ENCODE measurements at places on chromosomes 5 and 9. TPM values are rescaled to one million over a fixed set of nuclear protein-coding genes. Genes with fewer than 3 reads are reported as not detected.

Gene ADCY2
- polyA plus RNA-seq, result not detected

Gene TMEFF1
- polyA plus RNA-seq, result 0.37 TPM

Gene SMIM3
- polyA plus RNA-seq, result 4.1 TPM

Gene PLAC8L1
- polyA plus RNA-seq, result 0.84 TPM

Gene EIF4E1B
- not detected for polyA plus RNA-seq

Gene FBP2
- polyA plus RNA-seq, result not detected

Gene RAPGEF1
- 20.6 TPM for polyA plus RNA-seq

Gene GPR21
- polyA plus RNA-seq, result not detected

Gene EIF4EBP3
- 0.96 TPM for polyA plus RNA-seq

Gene PLPP7
- not detected for polyA plus RNA-seq

Gene SPATA6L
- polyA plus RNA-seq, result 1.6 TPM

Gene SHISAL2B
- not detected for polyA plus RNA-seq

Gene HAVCR2
- 0.05 TPM for polyA plus RNA-seq

Gene TRIM36
- polyA plus RNA-seq, result 0.63 TPM

Gene SAXO1
- polyA plus RNA-seq, result not detected

Gene OR2V2
- polyA plus RNA-seq, result not detected

Gene NME5
- polyA plus RNA-seq, result not detected

GRCh38 chr9:108787690-108788048, 68.1 kb downstream of the ACTL7B start:
- no peak for DNase-seq

- no peak for DNase-seq
These were observed 149.3 kb downstream of the NTRK2 start for GRCh38 chr9:84818791-84819190.

- DNase-seq, result no peak
These were observed 53.0 kb downstream of the SUB1 start for GRCh38 chr5:32638309-32638708.

DNA sequence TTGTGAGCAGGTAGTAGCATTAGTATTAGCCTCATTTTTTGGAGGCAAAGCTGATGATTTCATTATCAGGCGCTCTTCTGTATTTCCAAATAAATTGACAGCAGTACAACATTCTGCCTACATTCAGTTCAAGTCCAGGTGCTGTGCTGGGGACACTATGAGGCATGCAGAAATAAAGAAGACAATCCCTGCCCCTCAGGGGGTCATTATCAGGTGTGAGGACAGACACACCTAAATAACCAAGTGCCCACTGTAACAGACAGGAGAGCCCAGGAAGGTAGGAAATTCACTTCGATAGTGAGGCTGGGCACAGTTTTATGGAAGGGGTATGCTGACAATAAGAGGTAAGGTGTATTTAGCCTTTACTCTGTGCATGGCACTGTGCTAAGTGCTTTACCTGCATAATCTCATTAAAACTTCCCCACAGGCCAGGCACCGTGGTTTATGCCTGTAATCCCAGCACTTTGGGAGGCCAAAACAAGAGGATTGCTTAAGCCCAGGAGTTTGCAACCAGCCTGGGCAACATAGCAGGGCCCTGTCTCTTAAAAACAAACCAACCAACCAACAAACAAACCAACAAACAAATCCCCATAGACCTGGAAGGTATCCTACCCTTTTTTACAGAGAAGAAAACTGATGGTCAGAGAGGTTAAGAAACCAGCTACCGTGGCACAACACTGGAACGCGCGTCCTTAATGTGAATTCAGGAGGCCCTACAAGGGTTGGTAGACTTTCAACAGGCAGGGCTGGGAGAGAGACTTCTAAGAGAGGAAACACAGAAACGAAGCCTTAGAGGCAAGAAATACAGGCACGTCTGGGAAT, 17.5 kb upstream of the GPX3 start:
- DNase-seq, result no peak

- no peak for DNase-seq
These were observed 220.4 kb downstream of the MAPKAP1 start for GRCh38 chr9:125486576-125486975.

GRCh38 chr9:33165263-33166151, 1.6 kb downstream of the B4GALT1 start:
- peak; percentile 82 for DNase-seq

GRCh38 chr9:127833555-127833954, 20.9 kb downstream of the ENG start:
- no peak for DNase-seq

GRCh38 chr9:122075135-122076030, 17.7 kb downstream of the TTLL11 start:
- DNase-seq, result no peak

GRCh38 chr5:17185773-17186172, 31.7 kb upstream of the BASP1 start:
- no peak for DNase-seq

- DNase-seq, result no peak
These were observed 792.4 kb downstream of the PTPRD start for GRCh38 chr9:9820436-9820835.

DNA sequence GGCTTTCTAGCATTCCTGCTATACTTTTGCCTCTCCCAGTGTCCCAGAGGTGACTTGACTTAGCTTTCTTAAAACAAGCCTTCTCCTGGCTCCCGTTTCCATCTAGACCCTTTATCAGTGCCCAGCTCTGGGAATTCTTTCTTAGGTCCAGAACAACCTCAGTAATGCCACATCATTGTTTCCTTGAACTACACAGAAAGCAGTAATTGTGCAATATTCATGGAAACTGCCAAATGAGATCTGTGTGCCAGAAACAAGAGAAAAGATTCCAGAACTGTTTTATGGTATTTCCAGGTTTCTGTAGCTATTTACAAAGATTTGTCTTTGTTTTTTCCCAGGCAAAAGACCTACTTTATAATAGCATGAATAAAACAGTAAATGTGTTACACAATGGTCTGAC, 391.3 kb downstream of the SLCO4C1 start:
- DNase-seq, result no peak

- DNase-seq, result no peak
These were observed 1175.5 kb downstream of the MAT2B start for GRCh38 chr5:164680812-164681520.

- DNase-seq, result no peak
These were observed 925.3 kb downstream of the TLE4 start for GRCh38 chr9:80496901-80497556.

DNA sequence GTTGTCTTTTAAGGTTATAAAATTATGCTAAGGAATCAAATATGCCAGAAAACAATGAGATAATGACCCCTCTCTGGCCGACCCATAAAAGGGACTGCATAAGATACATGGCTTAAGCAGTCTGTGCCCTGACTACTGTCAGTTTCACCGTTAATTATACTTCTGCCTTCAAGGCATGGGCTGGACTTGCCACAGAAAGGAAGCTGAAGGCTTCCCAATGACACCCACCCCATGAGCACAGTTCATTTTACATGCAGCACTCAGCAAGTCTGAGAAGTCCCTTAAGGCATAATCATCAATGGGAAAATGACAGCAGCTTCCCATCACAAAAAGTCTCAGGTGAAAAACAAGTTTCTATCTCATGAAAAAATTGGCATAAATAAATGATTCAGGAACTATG, 175.6 kb downstream of the GLIS3 start:
- DNase-seq, result no peak

- DNase-seq, result no peak
These were observed 52.4 kb downstream of the FANCC start for GRCh38 chr9:95264954-95265615.

DNA sequence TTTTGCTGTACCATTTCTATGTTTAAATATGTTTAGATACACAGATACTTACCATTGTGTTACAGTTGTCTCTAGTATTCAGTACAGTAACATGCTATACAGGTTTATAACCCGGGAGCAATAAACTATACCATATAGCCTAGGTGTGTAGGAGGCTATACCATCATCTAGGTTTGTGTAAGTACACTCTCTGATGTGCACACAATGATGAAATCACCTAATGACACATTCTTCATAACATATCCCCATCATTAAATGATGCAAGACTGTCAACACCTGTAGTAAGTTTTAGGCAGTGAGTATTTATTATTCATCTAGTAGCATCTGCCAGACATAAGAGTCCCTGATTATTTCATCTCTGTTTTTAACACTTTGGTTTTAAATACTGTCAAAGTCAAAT, 7.3 kb upstream of the DHFR start:
- no peak for DNase-seq

DNA sequence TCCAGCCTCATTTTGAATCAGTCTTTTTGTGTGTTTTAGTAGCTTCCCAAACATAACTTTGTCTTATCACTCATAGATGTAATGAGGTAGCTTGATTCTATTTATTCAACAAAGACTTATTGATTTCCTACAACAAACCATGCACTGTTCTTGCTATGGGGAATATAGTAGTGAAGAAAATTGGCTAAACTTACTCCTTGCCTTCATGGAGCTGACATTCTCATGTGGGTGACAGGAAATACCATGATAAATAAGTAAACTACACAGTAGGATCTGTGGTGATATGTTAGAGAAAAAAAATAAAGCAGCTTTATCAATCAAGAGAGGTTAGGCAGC, 255.7 kb upstream of the TNC start:
- no peak for DNase-seq

- peak; percentile 45 for DNase-seq
These were observed 115.2 kb downstream of the LHFPL2 start for GRCh38 chr5:78533356-78533755.

- DNase-seq, result no peak
These were observed 2.3 kb upstream of the ACSL6 start for GRCh38 chr5:132013711-132014110.

GRCh38 chr9:105887679-105888078, 193.3 kb downstream of the TMEM38B start:
- DNase-seq, result no peak

DNA sequence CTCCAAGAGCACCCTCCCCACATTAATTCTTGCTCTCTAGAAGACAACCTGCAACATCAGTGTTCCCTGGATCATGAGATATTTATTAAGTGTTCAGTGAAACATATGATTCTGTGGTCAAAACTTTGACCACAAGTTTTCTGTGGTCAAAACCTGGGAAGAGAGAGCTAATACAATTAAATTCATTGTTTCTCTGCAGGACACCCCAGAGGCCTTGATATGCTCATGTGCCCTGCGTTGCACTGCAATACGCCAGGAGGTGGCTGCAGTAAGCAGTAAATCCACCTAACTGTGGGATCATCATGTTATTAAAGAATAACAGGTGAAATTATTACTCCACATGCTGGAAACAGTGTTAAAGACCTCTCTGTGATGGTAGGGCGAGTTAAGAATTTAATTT, 109.3 kb upstream of the SPDL1 start:
- no peak for DNase-seq

GRCh38 chr5:74762599-74762998, 4.3 kb downstream of the GFM2 start:
- peak; percentile 58 for DNase-seq

DNA sequence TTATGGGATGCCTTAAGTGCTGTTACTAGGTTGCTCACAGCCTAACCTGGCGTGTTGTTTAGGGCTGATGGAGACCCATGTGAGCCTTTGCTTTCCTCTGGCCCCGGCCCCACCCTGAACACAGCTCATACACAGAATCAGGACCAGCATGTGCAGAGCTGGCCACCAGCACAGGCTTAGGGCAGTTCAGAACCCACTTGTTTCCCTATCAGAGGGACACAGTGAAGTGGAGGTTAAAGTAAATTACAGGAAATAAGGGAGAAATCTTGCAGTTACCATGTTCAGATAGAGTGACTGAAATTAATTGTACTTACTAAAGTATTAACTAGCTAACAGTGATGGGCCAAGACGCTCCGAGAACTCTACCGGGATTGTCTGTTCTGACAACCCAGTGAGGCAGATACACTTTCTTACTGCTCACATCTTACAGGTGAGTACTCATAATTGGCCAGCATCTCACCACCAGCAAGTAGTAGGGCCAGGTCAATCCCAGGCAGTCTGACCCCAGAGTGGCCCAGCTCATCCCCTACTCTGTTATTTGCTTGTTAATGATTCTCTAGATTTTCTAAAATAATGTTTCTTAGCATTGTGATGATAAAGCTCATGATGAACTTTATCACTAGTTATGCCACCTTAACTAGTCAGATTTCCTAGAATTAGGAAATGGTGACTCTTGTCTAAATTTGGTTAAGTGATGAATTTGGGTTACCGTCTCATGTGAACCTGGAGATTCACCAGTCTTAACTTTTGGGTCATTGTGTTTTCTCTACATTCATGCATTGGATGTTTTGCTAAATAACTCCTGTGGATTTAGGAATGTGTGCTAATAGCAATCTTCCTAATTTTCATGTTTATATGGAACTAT, 15.4 kb downstream of the CCT5 start:
- DNase-seq, result no peak

- peak; percentile 51 for DNase-seq
These were observed 65.2 kb downstream of the TMC1 start for GRCh38 chr9:72586388-72587130.

DNA sequence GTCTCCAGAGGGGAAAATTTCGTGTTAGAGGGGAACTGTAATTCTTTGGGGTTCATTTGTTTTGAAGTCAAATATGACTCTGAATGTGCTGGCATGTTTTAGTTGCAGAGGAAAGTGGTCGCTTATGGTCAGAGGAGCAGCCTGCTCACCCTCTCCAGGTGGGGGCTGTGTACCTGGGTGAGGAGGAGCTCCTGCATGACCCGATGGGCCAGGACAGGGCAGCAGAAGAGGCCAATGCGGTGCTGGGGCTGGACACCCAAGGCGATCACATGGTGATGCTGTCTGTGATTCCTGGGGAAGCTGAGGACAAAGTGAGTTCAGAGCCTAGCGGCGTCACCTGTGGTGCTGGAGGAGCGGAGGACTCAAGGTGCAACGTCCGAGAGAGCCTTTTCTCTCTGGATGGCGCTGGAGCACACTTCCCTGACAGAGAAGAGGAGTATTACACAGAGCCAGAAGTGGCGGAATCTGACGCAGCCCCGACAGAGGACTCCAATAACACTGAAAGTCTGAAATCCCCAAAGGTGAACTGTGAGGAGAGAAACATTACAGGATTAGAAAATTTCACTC, 13.5 kb downstream of the TXNDC15 start:
- no peak for DNase-seq

- DNase-seq, result no peak
These were observed 20.3 kb upstream of the OSMR start for GRCh38 chr5:38825494-38825893.

DNA sequence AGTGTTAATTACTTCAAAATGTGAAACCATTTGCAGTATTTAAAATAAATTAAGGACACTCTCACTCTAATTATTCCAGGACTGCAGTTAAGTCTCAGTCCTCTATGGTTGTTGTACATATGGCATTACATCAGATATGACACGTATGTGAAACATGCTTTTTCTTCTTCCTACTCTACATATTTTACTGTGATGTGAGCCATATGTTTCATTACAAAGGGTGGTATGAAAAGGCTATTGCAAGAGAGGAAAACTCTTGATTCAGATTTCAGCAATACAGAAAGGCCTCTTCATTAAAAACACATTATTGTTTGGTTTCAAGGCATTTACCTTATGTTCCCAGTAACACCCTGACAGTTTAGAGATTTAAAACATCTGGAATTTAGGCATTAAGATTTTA, 964.5 kb upstream of the DMAC1 start:
- no peak for DNase-seq

GRCh38 chr9:27412081-27412480, 112.0 kb upstream of the IFNK start:
- DNase-seq, result no peak

- no peak for DNase-seq
These were observed 403.9 kb downstream of the ZNF608 start for GRCh38 chr5:124342584-124342983.

GRCh38 chr5:172717481-172718195, 53.4 kb downstream of the DUSP1 start:
- no peak for DNase-seq

Data from A549 (cell line).